ENCODE measurements at places on chromosomes 5 and 9.

DNA sequence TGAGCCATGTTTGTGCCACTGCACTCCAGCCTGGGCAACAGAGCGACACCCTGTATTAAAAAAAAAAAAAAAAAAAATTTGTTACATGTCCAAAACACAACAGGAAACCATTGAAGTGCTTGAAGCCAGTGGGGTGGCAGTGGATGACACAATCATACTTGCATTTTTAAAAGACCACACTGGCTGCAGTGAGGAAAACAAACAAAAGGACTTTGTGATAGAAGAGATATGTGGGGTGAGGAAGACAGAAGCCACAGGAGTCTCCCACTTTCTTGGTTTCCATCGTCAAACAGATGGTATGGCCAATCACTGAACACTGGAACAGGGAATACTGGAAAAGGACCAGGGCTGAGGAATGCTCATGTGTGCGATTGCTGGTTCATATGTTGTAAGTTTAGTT lies 20.9 kb upstream of the COMMD10 start:
- H3K27me3 ChIP-seq = peaks cover 20% of the 10 kb centered on the region
- no peaks in the 10 kb centered on the region for H3K36me3 ChIP-seq
- no peak overlapping the region for H3K4me3 ChIP-seq
- no peaks in the 10 kb centered on the region for H3K4me1 ChIP-seq
- no peak for DNase-seq

- no peak overlapping the region for H3K27ac ChIP-seq
- no peak overlapping the region for H3K4me3 ChIP-seq
- H3K36me3 ChIP-seq = peaks cover 20% of the 10 kb centered on the region
Measured at GRCh38 chr9:127883959-127884358, 6.5 kb upstream of the AK1 start.

GRCh38 chr9:77170991-77171699 lies 6.2 kb upstream of the VPS13A start:
- DNase-seq = no peak
- no peaks in the 10 kb centered on the region for H3K4me1 ChIP-seq
- peaks cover 7% of the 10 kb centered on the region for H3K27me3 ChIP-seq
- no peaks in the 10 kb centered on the region for H3K36me3 ChIP-seq
- H3K4me3 ChIP-seq = no peak overlapping the region

- no peak for DNase-seq
- H3K27me3 ChIP-seq = peaks cover 19% of the 10 kb centered on the region
- H3K4me1 ChIP-seq = peaks cover 47% of the 10 kb centered on the region
- no peak overlapping the region for H3K4me3 ChIP-seq
Measured at GRCh38 chr9:75455444-75455921, 367.2 kb downstream of the OSTF1 start.

- H3K4me3 ChIP-seq = no peak overlapping the region
- peaks cover 51% of the 10 kb centered on the region for H3K4me1 ChIP-seq
- H3K27ac ChIP-seq = peak overlapping the region; percentile 3
- no peaks in the 10 kb centered on the region for H3K27me3 ChIP-seq
- no peak for DNase-seq
- no peaks in the 10 kb centered on the region for H3K36me3 ChIP-seq
Measured at GRCh38 chr9:107290619-107291018, 7.5 kb downstream of the RAD23B start.

DNA sequence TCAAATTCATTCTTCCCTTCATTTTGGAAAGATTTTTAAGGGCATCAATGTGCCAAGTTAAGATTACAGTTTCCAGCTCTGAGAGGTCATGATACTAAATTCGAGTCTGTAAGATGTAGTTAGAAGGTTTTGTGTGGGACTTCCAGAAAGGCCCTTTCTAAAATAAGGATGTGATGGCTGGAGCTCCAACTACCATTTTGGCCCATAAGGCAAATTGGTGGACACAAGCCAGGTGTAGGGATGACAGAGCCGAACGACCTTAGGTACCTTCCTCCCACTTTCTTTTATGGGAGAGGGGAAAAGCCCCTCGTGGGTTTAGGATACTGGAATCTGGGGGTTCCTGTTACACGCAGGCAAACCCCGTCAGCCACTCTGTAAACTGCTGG lies 54.3 kb upstream of the PTPDC1 start:
- peaks cover 9% of the 10 kb centered on the region for H3K4me1 ChIP-seq
- peaks cover 1% of the 10 kb centered on the region for H3K36me3 ChIP-seq
- peak overlapping the region; percentile 95 for H3K4me3 ChIP-seq
- H3K27me3 ChIP-seq = no peaks in the 10 kb centered on the region
- DNase-seq = no peak

DNA sequence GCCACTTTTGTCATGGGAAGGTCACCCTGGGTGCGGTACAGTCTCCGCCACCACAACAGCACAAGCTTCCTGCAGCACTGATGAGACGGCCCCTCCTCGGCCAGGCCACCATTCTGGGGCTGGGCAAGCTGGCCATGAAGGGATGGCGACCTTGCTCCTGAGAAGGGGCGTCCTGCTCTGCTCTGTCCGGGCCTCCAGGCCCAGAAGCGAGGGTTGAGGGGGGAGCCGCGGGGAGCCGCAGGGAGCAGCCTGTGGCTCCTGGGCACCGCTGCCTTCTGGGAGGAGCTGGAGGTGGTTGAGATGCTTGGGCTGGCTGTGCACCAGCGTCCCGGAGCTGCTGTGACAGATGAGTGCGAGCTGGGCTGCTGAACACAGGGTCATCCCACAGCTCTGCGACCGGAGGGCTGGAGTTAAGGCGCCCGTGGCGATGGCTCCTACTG lies 84.3 kb upstream of the RAPGEF1 start:
- H3K4me1 ChIP-seq = no peaks in the 10 kb centered on the region
- H3K27me3 ChIP-seq = peaks cover 30% of the 10 kb centered on the region
- H3K4me3 ChIP-seq = no peak overlapping the region
- no peak overlapping the region for H3K27ac ChIP-seq

DNA sequence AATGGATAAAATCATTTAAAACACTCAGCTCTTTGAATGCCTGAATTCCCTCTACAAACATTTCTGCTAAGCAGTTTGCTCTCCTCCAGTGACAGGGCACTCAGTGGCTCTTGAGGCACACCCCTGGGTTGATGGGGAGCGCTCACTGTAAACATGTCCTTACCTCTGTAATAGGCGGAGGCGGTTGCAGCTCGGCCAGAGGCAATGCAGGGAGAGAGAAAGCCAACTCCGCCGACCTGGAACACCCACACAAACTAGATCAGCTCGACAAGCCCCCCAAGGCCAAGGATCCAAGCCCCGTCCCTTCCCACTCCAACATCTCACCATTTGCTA lies 329 bp downstream of the CDC23 start:
- H3K27ac ChIP-seq = peak overlapping the region; percentile 98
- H3K4me3 ChIP-seq = peak overlapping the region; percentile 99
- DNase-seq = no peak
- peaks cover 8% of the 10 kb centered on the region for H3K36me3 ChIP-seq
- H3K27me3 ChIP-seq = no peaks in the 10 kb centered on the region

- no peak overlapping the region for H3K4me3 ChIP-seq
- H3K27me3 ChIP-seq = no peaks in the 10 kb centered on the region
- H3K36me3 ChIP-seq = peaks cover 2% of the 10 kb centered on the region
- DNase-seq = no peak
Measured at GRCh38 chr9:3507395-3508077, 18.3 kb downstream of the RFX3 start.

GRCh38 chr9:87324613-87325194 lies 173.0 kb upstream of the DAPK1 start:
- no peak for DNase-seq
- peaks cover 13% of the 10 kb centered on the region for H3K4me1 ChIP-seq
- no peaks in the 10 kb centered on the region for H3K27me3 ChIP-seq
- no peak overlapping the region for H3K4me3 ChIP-seq
- H3K27ac ChIP-seq = no peak overlapping the region
- no peaks in the 10 kb centered on the region for H3K36me3 ChIP-seq

GRCh38 chr5:157172403-157172802 lies 6.3 kb upstream of the GARIN3 start:
- no peak overlapping the region for H3K27ac ChIP-seq
- H3K36me3 ChIP-seq = no peaks in the 10 kb centered on the region
- H3K4me3 ChIP-seq = no peak overlapping the region
- no peak for DNase-seq
- no peaks in the 10 kb centered on the region for H3K4me1 ChIP-seq

GRCh38 chr5:132203464-132203818 lies 24.2 kb downstream of the P4HA2 start:
- no peaks in the 10 kb centered on the region for H3K27me3 ChIP-seq
- DNase-seq = no peak
- H3K4me1 ChIP-seq = no peaks in the 10 kb centered on the region
- no peak overlapping the region for H3K4me3 ChIP-seq
- peaks cover 61% of the 10 kb centered on the region for H3K36me3 ChIP-seq

DNA sequence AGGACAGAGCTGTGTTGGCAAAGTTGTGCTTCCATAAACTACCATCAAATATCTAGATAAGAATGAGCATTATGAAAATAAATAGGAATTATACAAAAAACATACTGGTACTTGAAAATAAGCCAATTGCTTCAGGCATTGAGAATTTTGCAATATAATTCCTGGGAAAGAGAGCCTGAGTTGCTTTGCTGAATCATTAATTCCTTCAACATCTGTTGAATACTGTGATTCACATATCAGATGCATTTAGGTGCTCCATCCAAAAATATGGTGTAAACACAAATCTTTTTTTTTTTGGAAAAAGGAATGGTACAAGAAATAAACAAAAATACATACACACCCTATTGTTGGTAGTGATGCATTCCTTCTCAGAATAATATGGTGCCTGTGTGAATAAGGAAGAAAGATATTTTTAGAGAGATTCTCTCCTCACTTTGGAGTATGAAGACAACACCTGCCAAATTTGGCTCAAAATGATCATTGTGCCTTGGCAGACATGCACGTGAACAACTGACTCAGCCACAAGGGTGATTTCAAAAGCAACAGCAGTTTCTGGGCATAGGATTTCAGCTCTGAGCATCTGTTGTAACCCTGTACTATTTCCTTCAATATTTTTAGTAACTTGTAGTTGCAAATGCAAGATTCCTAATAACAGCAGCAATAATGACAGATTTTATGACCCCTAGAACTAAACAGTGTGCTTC lies 96.7 kb downstream of the CAVIN4 start:
- no peak overlapping the region for H3K4me3 ChIP-seq
- DNase-seq = no peak
- no peak overlapping the region for H3K27ac ChIP-seq
- peaks cover 8% of the 10 kb centered on the region for H3K27me3 ChIP-seq
- no peaks in the 10 kb centered on the region for H3K4me1 ChIP-seq
- H3K36me3 ChIP-seq = no peaks in the 10 kb centered on the region

- H3K4me1 ChIP-seq = no peaks in the 10 kb centered on the region
- H3K4me3 ChIP-seq = no peak overlapping the region
- H3K27me3 ChIP-seq = peaks cover 3% of the 10 kb centered on the region
- no peak for DNase-seq
Measured at GRCh38 chr9:111621895-111622480, 9.1 kb upstream of the DNAJC25 start.

- no peaks in the 10 kb centered on the region for H3K27me3 ChIP-seq
- no peak for DNase-seq
- no peak overlapping the region for H3K4me3 ChIP-seq
- H3K4me1 ChIP-seq = peaks cover 2% of the 10 kb centered on the region
- H3K36me3 ChIP-seq = no peaks in the 10 kb centered on the region
- no peak overlapping the region for H3K27ac ChIP-seq
Measured at GRCh38 chr5:139551191-139551889, 9.8 kb upstream of the UBE2D2 start.

DNA sequence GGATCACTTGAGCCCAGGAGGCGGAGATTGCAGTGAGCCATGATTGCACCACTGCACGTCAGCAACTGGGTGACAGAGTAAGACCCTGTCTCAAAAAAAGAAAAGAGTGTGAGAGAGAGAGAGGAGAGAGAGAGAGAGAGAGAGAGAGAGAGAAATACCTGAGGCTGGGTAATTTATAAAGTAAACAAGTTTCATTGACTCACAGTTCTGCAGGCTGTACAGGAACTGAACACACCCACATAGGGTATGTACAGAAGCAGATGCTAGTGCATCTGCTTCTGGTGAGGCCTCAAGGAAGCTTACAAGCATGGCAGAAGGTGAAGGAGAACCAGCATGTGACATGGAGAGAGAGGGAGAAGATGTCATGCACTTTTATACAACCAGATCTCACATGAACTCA lies 46.4 kb upstream of the CHD1 start:
- H3K36me3 ChIP-seq = no peaks in the 10 kb centered on the region
- H3K27ac ChIP-seq = no peak overlapping the region
- H3K27me3 ChIP-seq = no peaks in the 10 kb centered on the region
- DNase-seq = no peak

- H3K4me3 ChIP-seq = no peak overlapping the region
- H3K4me1 ChIP-seq = peaks cover 2% of the 10 kb centered on the region
- DNase-seq = no peak
- no peaks in the 10 kb centered on the region for H3K36me3 ChIP-seq
- no peak overlapping the region for H3K27ac ChIP-seq
Measured at GRCh38 chr5:132067941-132068808, 5.4 kb upstream of the CSF2 start.

DNA sequence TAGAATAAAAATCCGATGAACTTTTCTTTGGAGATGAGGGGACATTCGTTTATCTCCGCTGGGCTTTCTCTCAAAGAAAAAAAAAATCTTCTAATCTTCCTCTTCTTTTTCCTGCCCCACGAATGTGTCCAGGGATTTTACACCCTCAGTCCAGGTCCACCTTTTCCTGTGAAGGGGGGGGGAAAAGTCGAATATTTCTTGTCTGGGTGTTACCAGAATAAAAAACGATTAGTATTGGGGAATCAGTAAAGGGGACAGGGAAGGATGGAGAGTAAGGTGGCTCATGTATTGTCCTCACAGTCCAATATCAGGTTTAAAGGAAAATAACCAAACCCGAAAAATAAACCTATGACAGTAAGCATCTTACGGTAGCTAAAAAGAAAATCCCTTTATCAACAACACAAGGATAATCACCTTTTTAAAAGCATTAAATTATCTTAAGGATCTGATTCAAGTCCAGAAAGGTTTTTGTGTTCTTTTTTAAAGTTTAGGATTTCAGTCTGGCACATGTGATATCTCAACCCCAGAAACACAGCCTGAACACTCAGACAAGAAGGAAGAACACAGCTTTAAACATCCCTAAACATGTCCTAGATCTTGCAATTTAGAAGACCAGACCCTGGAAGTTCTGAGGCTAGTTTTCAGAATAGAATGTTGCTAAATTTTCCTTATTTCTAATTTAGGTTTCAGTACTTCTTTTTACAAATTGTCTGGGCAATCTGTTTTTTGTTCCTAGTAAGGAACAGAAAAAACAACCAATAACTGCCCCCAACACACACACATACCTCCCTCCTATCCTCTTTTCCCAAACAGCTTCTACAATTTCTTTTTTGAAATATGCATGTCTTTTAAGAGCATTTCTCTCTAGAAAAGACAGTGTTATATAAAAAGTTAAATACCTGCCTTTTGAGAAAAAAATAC lies 1.2 kb downstream of the ZNF608 start:
- no peak overlapping the region for H3K4me3 ChIP-seq
- H3K36me3 ChIP-seq = no peaks in the 10 kb centered on the region
- no peak for DNase-seq
- peaks cover 6% of the 10 kb centered on the region for H3K4me1 ChIP-seq
- H3K27ac ChIP-seq = no peak overlapping the region

DNA sequence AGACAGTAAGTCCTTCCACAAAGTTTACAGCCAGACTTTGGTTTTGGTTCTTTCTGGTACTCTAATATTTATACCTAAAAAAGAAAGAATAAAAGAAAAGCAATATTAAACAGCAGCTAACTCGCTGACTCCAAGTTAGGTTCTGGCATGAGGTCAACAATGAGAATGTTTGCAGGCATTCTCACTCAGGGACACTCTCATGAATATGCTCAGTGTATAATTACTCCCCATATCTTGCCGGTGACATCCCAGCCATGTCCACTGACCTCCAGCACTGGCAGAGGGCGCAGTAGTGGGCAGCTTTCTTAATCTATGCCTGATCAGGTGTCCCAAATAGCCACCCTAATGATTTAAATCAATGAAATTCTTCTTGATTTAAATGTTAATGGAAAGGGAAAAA lies 151.5 kb downstream of the BNC2 start:
- peaks cover 40% of the 10 kb centered on the region for H3K4me1 ChIP-seq
- no peak overlapping the region for H3K27ac ChIP-seq
- H3K36me3 ChIP-seq = no peaks in the 10 kb centered on the region
- no peak overlapping the region for H3K4me3 ChIP-seq
- DNase-seq = no peak
